ENCODE measurements at places on chromosomes 12 and 14.

- no peak for DNase-seq
These were observed 20.2 kb downstream of the VRTN start for GRCh38 chr14:74368441-74368840.

GRCh38 chr14:63598807-63599206 lies 42.9 kb downstream of the WDR89 start:
- no peak for DNase-seq

DNA sequence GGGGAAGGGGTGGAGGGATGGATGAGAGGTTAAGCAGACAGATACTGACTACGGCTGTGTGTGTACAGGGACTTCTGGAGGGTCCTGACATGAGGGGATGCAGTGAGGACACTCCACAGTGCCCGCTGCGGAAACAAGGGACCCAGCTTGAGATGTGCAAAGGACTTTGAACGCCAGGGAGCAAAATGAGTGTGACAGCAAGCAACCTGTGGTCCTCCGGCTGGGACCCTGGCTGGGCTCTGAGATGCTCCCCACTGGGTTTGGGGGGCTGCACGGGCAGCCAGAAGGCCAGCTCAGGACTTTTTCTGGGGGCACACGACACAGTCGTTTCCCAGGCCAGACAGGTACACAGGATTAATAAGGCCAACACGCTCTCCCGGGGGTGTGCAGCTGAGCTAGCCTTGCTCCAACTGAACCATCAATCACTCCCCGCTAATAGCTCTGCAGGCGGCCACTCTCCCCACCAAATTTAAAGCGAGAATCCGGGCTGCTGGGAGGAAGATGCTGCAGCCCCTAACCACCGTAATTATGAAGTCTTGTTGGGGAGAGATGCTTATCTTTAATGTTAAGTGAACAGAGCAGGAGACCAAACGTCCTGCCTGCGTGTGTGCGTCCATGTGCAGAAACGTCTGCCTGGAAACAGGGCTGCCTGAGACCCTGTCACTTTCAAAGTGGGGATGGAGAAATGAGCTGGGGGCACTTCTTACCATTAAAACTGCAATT lies 51.6 kb upstream of the DLK1 start:
- DNase-seq: no peak

- DNase-seq: no peak
These were observed 4.5 kb downstream of the DDX47 start for GRCh38 chr12:12817616-12818015.

- peak; percentile 42 for DNase-seq
These were observed at the start of gene ULK1 for GRCh38 chr12:131894313-131894860. Gene ULK1, plus strand, starts transcription at chr12:131894622. Its CDS starts 380 bp downstream, at chr12:131895002.

DNA sequence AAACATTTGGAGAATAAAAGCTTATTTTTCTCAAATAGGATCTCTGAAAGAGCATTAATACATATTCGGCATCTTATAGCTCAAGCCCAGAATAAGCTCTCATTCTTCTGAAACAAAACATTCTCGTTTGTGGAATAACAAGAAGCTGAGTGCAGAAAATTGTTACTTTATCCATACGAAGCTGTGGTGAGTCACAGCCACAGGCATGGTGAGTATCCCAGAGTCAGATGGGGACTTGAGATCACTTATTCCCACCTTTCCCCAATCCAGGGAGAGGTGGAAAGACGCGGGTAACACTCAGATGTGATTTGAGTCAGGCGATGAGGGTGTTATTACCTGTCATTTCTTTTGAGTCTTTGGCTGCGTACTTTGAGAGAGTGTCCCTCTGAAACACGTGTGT lies 214.6 kb upstream of the TMEM132C start:
- no peak for DNase-seq

DNA sequence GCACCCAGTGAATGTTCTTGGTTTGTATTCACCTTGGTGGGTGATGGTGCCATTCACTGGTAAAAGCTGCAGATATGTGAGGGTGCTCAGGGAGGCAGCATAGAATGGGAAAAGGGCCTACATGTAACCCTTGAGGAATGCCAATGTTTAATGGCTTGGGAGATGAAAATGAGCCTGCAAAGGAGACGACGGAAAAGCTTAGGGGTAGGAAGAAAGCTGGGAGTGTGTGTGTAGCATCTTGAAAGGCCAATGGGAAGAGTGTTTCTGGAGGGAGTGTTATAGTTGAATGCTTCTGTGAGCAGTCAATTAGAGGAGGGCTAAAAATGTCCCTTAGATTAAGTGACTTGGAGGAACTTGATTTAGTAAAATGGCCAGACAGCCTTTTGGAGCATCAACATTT lies 24.9 kb downstream of the PPM1A start:
- no peak for DNase-seq
